Suppressor macrophage treated with lipopolysaccharide for 4 hours (primary cell): ENCODE measurements at places on chromosomes 2 and 18.

DNA sequence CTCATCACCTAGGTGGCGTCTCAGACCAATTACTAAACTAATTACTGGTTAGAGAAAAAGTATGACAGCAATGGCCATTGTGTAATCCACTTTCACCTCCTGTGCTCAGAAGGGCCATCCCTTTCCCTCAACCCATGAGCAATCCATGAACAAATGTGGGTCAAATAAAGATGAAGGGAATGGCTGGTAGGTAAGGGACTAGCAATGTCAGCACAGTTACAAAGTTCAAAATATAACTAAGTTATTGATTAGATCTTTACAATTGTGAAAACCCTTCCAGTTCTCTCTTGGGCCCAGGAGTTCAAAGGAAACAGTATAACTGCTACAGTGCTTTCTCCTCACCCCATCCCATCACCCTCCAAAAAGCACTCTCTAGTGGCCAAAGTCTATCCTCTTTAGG lies 98.3 kb downstream of the DTNA start:
- no peak for DNase-seq

DNA sequence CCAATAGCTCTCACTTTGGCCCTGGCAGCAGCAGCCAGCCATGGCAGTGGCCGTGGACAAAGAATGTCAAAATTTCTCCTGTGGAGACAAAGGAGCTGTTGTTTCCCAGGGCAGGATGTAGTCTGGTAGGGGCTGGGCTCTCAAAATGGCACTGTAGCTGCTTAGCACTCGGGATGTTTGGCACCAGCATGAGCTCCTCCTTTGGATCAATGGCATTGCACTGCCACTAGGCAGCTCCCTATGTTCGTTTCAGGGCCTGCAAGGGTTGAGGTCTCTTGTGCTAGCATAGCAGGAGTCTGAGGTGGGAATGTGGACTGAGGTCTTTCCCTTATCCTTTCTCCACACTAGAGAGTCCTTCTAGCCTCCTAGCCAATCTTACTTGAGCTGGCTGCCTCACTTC lies 948.8 kb upstream of the FAM98A start:
- DNase-seq: no peak

DNA sequence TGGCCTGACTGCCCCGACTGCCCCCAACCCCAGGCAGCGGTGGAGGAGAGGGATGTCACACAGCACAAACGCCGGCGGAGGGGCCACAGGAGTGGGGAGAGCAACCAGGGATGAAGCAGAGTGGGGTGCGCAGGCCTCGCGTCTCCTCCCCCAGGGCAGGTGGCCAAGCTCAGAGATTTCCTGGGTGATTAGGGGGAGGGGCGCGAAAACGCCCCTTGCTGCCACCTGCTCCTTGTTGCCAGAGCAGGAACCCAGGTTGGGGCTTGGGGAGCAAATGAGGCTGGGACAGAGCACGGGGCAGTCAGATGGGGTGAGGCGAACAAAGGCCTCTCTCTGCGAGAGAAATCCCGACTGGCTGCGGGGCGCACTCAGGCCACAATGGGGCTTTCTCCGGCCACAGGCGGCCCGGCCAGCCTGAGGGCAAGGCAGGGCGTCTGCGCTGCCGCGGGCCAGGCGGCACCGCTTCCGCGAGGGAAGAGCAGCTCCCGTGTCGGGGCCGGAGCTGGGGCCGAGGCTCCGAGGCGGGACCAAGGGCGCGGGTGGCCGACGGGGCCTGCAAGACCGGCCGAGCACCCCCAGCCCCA lies 11.5 kb downstream of the TEX44 start:
- no peak for DNase-seq

- no peak for DNase-seq
Observed at GRCh38 chr18:37144921-37145320, 316.0 kb downstream of the KIAA1328 start.

- DNase-seq: no peak
Observed at GRCh38 chr2:161250864-161251436, 57.3 kb upstream of the PSMD14 start.

DNA sequence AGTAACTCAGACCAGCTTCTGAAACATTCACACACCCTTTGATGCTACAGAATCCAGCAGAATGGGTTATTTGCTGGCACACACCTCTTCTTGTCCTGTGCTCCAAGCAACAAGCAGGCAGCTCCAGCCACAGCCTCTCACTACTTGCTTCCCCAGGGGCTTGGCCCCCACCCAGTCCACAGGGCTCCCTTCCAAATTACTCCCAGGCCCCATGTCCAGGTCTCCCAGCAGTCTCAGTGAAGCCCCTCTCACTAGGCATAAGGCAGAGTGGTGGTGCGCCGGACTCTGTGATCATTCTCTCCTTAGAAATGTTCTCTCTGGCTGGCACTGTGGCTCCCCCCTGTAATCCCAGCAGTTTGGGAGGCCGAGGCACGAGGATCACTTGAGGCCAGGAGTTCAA lies 25.9 kb downstream of the ITM2C start:
- no peak for DNase-seq

DNA sequence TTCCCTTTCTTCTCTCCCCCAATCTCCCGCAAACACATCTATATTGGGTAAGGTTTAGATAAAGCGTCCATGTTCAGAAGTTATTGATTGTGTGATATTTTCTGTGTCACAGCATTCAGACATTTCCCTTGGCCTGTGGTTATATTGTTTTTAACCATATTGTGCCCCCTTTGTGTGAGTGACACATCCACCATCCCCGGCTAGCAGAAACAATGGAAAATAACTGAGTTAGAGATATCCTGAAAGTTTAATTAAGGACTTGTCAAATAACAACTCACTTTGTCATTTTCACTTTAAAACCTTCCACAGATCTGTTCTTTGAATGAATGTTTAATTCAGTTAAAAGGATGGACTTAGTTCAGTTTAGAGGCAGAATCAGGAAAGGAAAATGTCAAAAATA lies 151.0 kb downstream of the KCNJ3 start:
- DNase-seq: no peak

GRCh38 chr18:26271917-26272549 lies 45.8 kb downstream of the TAF4B start:
- DNase-seq: no peak

DNA sequence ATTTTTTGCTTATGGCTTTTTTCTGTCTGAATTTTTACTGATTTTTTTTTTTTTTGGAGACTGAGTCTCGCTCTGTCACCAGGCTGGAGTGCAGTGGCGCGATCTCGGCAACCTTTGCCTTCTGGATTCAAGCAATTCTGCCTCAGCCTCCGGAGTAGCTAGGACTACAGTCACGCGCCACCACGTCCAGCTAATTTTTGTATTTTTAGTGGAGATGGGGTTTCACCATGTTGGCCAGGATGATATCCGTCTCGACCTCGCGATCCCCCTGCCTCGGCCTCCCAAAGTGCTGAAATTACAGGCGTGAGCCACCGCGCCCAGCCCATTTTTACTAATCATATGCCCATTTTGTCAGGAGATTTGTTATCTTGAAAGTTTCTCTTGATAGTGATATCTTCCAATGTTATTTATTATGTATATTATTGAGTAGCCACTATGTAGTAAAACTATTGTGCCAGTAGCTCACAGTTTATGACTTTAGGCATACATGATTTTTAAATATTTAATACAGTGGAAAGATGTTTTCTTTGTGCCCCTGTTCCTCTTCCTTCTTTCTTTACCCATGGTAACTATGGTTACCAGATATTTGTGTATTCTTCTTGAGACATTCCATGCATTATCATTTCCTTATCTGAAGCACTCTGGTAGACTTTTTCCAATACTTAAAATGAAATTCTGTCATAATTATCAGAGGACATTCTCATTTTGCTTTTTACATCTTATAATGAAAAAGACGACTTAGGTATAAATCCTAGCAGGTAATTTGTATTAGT lies 2.1 kb downstream of the HAT1 start:
- no peak for DNase-seq

DNA sequence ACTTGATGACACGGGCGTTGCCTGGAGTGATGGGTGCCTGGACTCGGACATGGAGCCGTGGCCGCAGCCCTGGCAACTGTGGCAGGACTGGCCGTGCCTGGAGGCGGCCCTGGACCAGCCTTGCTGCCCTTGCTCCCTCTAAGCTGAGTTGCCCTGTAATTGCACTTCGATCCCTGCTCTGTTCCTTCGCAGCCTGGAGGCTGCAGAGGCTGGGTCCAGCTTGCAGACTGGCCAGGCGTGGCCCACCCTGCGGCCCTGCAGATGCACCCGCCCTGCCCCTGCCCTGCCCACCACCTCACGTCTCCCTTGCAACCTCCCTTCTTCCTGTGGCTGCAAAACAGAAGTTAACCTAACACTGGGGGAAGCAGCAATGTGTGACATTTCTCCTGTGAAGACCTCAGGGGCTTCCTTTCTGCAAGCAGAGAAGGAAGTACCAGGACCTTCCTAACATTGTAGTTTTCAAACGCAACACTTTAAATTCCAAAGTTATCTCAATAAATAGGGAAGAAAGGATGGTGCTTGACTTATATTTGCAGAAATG lies 174.6 kb upstream of the TPO start:
- no peak for DNase-seq

DNA sequence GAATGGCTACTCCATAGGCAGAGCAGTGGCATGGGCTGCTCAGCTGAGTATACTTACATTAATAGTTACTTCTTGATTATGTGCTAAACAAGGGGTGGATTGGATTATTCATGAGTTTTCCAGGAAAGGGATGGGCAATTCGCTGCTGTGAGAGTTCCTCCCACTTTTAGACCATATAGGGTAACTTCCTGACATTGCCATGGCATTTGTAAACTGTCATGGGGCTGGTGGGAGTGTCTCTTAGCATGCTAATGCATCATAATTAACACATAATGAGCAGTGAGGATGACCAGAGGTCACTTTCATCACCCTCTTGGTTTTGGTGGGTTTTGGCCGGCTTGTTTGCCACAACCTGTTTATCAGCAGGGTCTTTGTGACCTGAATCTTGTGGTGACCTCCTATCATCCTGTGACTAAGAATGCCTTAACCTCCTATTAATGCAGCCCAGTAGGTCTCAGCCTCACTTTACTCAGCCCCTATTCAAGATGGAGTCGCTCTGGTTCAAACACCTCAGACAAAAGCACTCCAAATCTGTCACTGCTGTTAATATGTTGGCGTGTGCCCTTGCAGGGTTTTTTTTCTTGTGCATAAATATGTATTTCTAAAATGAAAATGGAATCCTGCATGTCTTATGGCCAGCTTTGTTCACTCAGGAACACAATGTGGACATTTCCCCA lies 56.0 kb downstream of the CYBRD1 start:
- DNase-seq: peak; percentile 4

GRCh38 chr2:126859631-126860030 lies 39.1 kb upstream of the TEX51 start:
- DNase-seq: no peak

DNA sequence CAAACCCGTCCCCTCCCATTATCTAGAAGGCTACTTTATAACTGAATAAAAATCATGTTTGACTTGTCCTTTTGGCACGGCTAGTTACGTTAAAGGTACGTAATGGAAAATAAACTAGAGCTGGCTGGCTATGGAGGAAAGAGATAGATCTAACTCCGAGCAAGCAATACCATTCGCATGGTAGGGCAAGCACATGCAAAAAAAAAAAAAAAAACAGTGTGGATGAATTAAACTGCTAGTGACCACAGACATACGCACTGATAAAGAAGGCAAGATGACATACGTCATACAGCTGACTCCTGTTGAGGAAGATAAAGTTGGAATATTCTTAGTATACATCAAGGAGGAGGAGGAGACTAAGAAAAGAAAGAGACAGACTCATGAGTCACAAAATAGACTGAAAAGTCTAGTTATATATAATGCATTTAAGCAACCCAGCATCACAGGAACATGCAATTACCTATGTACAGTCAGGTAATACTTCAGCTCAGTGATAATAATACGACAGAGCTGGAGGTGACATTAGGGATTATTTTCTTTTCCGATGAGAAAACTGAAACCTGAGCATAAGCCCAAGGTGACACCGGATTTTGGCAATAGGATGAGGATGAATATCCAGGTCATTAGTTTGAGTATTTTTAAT lies 37.9 kb upstream of the NARS1 start:
- no peak for DNase-seq

DNA sequence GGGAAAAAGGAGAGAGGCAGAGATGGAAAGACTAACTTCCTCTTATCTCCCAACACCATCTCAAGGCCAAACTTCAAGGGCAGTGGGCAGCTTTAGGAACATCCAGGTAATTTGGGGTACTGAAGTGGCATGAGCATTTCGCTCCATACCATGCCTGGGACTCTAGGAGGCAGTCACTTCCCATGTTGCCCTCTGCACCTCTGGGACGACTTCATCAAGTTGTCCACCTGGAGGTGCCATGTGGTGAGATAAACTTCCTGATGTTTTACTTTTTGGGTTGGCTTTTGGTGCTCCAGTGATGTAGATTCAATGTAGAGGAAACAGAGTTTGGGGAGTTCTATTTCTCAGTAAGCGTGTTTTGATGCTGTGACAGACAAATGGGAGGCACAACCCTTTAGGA lies 56.3 kb upstream of the UPP2 start:
- no peak for DNase-seq

DNA sequence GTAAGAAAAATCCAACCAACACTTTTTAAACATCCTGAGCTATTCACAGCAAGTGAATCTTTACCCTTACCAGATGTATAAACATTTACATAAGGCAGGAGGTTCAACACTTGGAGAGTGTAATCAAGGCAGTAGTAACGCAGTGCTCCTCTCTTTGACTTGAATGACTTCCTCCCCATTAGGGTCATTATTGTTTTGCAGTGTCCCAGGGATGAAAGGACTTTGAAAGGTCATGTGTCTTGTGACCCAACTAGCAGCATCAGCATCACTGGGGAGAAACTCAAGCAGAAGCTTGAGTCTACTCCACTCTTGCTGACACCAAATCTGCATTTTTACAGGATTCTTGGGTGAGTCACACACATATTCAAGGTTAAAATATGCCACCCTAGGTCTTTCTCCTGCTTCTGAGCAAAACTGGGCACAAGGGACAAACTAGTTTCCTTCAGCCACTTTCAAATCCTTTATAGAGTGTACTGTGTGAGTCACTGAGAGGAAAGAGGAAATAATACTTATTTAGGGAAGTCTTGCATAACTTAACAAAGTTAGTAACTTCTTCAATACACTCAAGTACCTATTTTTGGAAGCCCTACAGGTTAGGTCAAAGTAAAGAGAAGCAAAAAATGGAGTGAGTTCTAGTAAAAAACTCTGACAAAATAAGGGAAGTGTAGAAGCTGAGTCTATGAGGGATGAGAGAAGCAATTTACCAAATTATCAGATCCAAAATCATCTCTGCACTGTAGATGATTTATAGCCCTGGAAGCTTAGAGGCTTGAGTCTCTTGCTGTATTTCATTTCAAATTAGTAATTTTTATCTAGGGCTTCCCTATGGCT lies 51.0 kb upstream of the EML4 start:
- peak; percentile 92 for DNase-seq

GRCh38 chr2:11574176-11575046 lies 40.6 kb downstream of the GREB1 start:
- no peak for DNase-seq
